Right kidney (tissue), 9 donors: ENCODE measurements at places on chromosomes 7 and 10.

DNA sequence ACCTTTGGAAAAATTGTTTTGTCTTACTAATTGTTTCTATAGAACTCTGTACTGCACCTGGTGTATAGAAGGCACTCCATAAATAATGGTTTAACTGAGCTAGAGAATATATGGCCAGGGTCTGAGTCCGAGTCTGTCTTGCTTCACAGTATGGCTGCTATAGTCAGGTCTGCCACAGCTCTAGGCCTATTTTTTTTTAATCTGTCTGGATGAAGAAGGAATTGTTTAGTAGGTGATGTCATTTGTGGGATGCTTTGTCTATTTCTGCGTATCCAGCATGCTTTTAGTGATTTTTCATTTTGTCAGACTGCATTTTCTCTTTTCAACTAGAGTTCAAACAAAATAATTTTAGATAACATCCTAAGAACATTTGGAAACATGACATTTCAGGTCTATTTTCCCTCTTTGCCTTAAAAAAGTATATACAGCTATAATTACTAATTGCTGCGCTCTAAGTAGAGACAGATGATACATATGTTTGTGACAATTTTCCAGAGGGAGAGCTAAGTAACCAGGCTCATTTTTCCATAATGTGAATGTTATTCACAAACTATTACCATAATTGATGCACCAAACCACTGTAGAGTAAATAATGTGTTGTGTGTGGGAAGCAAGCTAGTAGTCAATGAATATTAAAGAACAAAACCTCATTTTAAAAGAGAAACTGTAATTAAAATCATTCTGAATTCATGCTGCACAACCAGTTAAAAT is 361.7 kb downstream of the AUTS2 start:
- no peak for DNase-seq

- no peak for DNase-seq
Observed at GRCh38 chr10:4546500-4546899, 279.5 kb upstream of the AKR1E2 start.

GRCh38 chr7:41162612-41163011 is 540.3 kb downstream of the INHBA start:
- DNase-seq, result no peak

GRCh38 chr10:15433850-15434537 is 62.9 kb upstream of the FAM171A1 start:
- peak; percentile 74 for DNase-seq

GRCh38 chr10:122537545-122537944 is 23.0 kb upstream of the DMBT1 start:
- no peak for DNase-seq

DNA sequence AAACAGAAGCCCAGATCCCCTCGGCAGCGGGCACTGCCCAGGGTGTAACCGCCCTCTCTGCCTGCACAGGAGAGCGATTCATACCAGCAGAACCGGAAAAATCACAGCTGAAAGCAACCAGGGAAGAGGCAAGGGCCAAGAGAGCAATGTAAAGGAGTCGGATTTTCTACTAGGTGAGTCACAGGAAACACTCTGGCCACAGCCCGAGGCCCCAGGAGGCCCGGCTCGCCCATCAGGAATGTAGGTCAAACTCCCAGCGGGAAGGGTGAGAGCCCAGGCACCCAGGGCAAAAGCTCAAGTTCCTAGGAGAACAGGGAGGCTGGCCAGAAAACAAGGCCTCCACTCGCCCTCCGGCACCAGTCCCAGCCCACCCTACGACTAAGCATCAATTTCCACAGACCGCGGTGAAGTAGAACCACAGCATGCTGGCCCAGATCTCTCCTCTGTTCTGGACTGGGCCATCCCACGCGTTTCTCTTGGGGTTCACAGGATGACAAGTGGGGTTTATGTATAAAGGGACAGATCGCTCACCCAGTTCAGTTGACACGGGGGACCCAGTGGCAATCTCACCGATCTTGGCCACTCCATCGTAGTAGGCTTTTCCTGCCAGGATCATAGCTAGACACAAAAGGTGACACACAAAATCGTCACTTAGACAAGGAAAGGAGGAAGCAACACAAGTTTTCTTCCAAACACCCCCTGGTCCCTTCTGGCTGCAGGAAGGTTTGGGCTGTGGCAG is 46.2 kb downstream of the BAIAP2L1 start:
- no peak for DNase-seq

DNA sequence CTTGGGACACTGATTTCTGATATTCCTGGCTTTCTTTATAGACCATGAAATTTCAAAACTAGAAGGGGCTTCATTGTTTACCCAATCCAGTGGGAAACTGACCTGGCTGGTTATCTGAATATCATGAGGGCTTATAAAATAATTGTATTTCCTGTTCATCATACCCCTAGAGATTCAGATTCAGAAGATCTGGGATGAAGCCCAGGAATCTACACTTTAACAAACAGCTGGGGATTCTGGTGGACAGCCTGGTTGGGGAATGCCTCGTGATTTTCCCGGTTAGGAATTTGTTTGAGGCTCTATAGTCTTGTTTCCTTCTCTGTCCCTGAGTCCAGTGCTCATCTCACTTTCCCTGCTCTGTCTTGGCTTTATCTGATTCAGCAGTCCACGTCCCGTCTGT is 110.3 kb downstream of the ADRA2A start:
- no peak for DNase-seq

- no peak for DNase-seq
Observed at GRCh38 chr10:78770167-78771090, 298.3 kb upstream of the ZMIZ1 start.
